Myocyte (in vitro differentiated cells): ENCODE measurements at places on chromosomes 12 and 14.

DNA sequence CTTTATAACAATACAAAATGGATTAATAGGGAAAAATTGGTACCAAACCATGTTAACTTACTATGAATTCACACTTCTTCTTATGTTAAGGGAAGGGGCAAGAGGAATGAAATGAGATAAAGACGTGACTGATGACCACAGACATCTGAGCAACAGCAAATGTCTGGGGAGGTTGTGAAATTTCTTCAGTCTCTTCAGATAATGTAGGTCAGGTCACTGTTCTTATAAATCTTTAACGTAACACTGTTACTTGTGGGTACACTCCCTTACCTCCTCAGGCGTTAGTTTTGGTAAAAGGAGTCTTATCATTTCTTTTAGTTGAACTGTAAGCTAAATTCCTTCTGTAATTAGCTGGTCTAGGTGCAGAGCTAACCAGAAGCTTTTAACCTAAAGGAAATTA is 405.0 kb upstream of the LRFN5 start:
- DNase-seq: no peak

GRCh38 chr12:76242813-76243550 is 105.2 kb downstream of the BBS10 start:
- DNase-seq: no peak

- DNase-seq: no peak
Observed at GRCh38 chr12:94405413-94406116, 54.1 kb downstream of the CEP83 start.

DNA sequence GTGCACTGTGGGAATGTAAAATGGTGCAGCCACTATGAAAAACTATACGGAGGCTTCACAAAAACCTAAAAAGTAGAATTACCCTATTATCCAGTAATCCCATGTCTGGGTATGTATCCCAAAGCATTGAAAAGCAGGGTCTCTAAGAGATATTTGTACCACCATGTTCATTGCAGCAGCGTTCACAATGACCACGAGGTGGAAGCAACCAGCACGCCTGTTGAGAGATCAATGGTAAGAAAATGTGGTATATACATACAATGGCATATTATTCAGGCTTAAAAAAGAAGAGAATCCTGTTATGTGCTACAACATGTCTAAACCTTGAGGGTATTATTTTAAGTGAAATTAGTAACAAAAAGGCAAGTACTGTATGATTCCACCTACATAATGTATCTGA is 910 bp upstream of the NOPCHAP1 start:
- DNase-seq: no peak

GRCh38 chr12:85733984-85734383 is 102.2 kb downstream of the RASSF9 start:
- no peak for DNase-seq

GRCh38 chr12:68240975-68241374 is 12.4 kb downstream of the IL22 start:
- peak; percentile 26 for DNase-seq

GRCh38 chr14:98144964-98145363 is 1127.0 kb downstream of the BCL11B start:
- DNase-seq: no peak

DNA sequence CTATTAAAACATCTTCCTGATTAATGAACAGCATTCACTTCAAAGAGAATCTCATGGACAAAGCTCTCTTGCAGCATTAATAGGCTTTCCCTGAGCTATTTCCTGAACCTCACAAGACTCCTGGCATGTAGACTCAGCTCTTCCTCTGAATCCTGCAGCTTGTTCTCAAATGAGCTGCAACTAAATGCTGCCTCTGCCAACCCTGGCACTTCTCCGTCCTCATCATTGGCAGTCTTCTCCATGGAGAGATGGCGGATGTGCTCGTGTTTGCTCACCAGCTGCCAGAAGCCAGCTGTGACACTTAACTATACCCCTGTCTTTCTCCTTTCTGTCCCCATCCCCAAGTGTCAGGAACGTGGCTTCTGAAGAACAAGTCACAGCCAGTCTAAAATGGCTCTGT is 232.1 kb downstream of the FOXN3 start:
- no peak for DNase-seq

DNA sequence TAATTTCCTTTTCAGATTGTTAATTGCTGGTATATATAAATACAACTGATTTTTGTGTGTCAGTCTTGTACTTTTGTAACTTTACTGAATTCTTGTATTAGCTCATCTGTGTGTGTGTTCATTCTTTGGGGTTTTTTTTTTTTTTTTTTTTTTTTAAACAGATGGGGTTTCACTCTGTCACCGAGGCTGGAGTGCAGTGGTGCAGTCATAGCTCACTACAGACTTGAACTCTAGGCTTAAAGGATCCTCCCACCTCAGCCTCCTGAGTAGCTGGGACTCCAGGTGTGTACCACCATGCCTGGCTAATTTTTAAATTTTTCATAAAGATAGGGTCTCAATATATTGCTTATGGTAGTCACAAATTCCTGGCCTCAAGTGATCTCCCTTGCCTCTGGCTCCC is 68.0 kb downstream of the WNK1 start:
- DNase-seq: no peak

DNA sequence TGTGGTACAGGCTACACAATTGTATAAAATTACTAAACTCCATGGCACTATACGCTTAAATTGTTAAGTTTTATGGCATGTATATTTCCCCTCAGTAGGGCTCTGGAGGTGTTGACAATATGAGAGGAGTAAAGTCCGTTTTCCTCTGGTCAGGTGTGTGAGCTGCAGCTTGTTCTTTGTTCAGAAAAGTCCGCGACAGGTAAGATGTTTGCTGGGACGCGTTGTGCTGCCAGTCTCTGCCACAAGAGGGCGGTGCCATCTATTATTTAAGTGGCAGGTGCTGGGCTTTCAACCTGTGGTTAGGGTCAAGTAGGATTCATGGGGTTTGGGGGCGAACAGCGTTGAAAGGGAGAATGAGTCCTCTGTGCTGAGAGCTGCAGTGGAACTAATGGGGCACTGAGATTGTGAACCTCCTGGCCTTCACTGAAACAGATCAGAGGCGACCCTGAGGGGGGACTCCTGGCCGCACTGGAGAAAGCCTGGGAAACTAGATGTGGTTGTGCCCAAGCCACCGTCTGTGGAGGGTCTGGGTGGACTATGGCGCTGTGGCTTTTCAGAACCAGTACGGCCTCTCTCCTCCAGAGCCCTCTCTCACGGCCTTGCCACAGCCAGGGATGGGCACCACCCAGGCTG is 179.0 kb downstream of the SLC15A4 start:
- no peak for DNase-seq

GRCh38 chr12:95083938-95084337 is 10.5 kb upstream of the NR2C1 start:
- DNase-seq: peak; percentile 88

DNA sequence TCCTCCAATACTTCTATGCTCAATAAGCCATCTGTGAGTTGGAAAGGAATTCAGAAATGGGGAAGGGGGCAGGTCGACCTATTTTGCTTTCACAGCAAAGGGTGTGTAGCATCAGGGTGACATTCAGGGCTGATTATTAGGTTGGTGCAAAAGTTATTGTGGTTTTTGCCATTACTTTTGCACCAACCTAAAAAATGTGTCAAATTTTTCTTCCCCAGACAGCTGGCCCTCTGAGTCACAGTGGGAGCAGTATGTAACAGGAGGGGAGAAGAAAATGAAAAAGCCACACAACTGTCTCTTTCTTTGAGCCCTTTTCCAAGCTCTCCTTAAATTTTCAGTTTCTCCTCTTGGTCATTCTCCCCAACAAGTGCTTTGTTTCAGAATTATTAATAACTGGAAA is 47.1 kb upstream of the GZMB start:
- peak; percentile 58 for DNase-seq

DNA sequence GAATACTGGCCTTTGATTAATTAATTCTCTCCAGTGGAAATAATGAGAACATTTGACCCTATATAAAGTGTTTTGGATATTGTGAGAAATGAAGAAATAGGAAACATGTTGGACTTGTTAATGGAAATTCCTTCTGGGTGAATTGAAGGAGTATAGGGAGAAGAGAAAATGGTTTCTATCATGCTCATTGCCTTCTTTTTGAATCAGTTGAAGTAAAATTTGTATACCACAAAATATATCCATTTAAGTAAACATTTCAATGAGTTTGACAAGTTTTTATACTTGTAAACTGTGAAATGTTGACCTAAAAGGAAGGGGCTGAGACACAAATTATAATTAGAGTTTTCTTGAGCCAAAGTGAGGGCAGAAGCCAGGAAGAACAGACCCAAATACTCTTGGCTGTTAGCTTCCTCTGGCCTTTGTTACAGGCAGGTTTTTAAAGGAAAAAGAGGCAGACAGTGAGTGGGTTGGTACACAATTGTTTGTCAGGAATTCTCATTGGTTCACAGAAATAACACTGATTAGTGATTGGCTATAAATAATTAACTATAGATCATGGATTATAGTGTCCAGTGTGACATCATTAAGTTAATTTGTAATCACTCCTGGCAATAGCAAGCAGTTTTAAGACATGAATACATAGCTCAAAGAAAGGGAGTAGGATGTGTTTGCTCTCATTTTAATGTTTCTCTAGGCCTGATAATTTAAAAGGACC is 826 bp downstream of the ZNF705A start:
- no peak for DNase-seq

DNA sequence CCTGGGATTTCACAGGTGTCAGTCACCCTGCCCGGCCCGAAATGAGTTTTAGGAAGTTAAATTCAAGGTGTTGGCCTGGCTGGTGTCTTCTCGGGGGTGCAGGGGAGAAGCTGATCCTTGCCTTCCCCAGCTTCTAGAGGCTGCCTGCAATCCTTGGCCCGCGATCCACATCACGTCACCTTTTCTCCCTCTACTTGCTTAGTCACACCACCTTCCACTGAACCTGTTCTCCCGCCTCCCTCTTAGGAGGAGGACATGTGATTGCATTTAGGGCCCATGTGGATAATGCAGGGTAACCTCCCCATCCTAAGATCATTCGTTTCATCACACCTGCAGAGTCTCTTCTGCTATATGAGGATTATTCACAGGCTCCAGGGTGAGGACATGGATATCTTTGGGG is 25.4 kb upstream of the ATXN2 start:
- DNase-seq: no peak

DNA sequence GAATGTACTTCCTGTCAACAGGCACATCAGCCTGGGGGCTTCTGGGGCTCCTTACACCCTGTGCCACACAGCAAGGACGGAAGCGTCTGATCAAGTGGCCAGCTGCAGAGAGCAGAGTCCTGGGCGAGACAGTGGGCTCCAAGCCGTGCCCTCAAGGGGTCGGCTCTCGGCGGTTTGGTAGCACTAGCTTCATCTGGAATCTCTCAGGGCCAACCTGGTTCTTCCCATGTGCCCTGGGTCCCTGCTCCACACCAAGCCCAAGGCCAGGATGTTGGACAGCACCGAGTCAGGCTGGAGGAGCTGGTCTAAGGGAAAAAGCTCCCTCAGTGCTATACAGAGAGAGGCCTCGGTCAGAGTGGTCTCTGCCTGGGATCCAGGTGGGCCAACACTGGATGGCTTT is 20.5 kb downstream of the DIO3 start:
- DNase-seq: no peak

DNA sequence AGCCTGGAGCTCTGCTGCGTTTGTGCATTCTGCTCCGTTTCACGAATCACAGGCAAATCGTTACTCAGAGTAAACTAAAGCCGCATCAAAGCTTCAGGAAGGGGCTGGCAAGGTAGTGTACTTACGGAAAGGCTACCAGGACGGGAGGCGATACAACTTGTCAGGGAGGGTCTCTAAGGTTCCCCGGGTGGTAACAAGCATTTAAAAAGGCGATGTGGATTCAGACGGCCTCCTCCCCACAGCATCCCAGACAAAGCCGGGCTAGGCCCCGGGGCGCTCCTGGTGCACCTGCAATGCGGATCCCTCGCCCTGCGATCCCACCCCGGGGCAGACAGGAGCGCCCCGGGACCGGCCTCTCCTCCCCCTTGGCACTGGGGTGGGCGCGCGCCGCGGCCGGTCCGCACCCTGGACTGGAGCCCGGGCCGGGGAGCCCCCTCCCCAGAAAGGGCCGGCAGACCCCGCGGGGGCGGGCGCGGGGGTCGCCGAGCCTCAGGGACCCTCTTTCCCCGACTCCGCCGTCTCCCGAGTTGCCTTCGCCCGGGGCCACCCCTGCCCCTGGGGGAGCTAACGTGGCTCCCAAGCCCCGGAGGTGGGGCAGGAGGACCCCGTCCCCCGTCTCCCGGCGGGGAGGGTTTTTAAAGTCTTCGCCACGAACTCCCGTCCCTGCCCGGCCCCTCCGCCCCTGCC is 718 bp downstream of the CCDC92 start:
- no peak for DNase-seq

DNA sequence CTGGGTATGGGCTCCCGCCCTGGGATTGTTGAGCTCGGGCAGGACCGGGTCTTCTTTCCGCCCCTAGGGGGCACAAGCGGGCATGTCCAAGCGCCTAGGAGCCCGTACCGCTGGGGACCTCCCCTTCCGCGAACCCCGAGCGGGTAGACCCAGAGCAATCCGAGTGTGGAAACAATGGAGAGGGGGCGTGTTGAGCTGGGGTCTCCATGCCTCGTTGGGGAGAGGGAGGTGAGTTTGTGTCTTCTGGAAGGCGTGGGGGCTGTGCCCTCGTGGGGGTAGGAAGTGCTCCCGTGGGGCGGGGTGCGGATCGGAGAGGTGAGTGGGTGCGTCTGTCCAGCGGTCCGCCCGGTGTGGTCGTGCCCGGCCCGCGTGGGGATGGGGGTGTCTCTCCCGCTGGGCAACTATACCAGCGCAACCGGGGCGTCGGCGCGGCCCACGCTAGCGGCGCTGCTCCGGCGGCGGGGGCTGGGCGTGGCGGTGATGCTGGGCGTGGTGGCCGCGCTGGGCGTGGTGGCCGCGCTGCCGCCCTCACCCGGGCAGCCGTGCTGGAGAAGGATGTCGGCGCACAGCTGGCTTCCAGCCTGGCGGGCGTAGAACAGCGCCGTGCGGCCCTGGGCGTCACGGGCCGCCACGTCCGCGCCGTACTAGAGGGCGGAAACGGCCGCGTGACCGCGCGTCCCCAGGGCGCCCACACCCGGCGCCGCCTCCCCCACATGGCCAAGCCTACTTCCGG is 12.2 kb downstream of the AGAP2 start:
- peak; percentile 89 for DNase-seq

DNA sequence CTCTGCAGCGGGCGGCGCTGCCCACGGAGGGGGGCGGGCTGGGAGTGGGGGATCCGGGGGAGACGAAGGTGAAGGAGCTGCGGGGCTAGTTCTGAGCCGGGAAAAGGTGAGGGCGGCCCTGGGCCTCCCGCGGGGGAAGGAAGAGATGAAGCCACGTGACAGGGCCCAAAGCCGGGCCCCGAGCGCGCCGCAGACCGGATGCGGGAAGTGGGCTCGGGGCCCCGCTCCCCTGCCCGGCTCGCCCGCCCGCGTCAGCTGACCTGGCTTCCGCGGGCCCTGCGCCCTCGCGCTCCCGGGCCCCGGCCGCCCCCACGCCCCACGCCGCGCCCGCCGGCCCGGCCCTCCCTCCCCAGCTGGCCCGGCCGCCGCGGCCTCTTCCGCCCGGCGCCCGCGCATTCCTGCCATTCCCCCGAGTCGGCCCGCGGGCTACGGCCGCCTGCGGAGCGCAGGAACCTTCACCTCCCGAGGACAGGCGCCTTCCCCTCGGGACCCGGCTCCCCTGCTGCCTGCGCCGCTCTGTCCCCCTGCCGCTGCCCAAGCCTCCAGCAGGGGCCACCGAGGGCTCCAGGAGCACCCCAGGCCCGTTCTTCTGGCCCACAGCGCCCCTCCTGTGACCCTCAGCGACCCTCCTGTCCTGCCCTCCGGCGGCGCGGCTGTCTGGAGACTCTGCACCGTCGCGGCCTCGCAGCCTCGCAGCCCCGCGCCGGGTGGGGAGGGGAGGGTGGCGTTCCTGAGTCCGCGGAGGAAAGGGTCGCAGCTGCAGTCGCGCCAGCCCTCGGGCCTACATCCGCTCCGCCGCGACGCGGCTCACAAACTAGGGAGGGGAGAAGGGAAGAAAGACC is 20.4 kb downstream of the NINJ2 start:
- DNase-seq: peak; percentile 82

- DNase-seq: no peak
Observed at GRCh38 chr12:118611295-118611694, 234.9 kb downstream of the SUDS3 start.
